CD4-positive, alpha-beta T cell (primary cell): ENCODE measurements at places on chromosomes 2 and 18.

GRCh38 chr2:176710657-176711186, 441.5 kb downstream of the MTX2 start:
- no peak for DNase-seq

DNA sequence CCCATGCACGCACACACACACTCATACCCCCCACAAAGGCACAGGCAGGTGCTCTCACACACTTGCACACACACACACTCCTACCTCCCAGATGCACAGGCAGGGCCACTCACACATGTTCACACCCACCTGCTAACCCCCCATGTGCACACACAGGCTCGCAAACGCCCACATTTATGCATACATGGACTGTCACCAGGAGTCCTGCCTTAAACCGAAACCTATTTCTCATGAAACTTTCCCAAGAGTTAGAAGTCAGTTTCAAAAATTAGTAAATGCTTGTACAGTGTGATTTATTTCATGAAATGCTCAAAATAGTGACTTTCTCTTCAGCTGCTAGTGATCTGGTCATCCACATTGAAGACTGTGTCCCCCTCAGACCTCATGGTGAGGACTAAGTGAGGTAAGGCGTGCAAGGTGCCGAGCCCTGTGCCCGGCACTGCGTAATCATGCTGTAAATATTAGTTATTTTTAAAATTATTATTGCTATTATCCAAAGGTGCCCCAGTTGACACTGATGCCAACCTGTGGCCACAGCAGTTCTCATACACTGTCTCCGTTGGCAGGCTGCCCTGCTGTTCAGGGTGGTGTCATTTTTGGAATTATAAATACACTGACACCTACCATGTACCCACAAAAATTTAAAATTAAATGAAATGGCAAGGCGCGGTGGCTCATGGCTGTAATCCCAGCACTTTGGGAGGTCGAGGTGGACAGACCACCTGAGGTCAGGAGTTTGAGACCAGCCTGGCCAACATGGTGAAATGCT, 12.4 kb downstream of the CNNM4 start:
- DNase-seq, result peak; percentile 27

- no peak for DNase-seq
These were observed 200.0 kb upstream of the NCKAP5 start for GRCh38 chr2:133768256-133768655.

DNA sequence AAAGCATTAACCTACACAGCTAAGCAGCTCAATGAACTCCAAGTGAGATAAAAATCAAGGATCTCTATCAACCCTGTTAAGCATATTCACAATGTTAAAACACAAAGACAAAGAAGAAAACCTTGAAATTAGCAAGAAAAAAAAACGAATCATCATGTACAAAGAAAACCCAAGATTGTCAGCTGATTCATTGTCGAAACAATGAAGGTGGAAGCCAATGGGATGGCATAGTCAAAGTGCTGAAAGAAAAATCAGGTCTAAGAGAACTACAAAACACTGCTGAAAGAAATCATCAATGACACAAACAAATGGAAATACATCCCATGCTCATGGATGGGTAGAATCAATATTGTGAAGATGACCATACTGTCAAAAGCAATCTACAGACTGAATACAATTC, 32.5 kb downstream of the NMS start:
- DNase-seq, result no peak

GRCh38 chr2:157107877-157108276, 149.6 kb upstream of the GALNT5 start:
- no peak for DNase-seq
